ENCODE measurements at places on chromosomes 13 and 19.

GRCh38 chr19:28701491-28701890 is 511.5 kb downstream of the UQCRFS1 start:
- no peak for DNase-seq

GRCh38 chr13:75841905-75842304 is 205.8 kb downstream of the LMO7 start:
- no peak for DNase-seq

GRCh38 chr13:30907121-30907861 is 1.2 kb downstream of the MEDAG start:
- no peak for DNase-seq

- DNase-seq = no peak
Observed at GRCh38 chr19:42114412-42114811, 17.8 kb downstream of the POU2F2 start.

GRCh38 chr19:41698746-41699230 is 9.6 kb upstream of the CEACAM5 start:
- DNase-seq = no peak

DNA sequence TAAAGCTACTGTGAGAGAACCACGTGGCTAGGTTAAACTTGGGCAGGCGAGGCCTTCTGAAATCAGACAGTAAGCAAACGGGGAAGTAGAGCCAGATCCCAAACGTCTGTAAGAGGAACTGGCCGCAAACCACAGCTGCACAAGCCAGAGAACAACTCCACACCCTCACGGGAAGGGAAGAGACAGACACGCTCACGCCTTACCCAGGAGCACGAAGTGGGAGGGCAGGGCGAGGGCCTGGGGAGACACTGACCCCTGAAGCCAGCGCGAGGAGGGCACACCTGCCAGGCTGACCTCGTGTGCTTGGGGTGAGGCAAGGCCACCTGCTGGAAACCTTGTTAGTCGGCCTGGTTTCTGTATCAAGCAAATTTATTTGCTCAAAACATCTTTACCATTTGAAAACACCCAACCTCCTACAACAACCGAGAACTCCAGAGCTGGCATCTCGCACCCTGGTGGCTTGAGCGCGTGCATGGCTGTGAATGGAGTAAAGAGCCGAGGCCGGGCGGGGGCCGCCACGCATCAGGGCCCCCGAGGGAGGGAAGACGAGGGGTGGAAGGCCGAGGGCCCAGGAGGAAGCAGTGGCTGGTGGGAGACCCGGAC is 7.3 kb downstream of the POLR2E start:
- DNase-seq = no peak

DNA sequence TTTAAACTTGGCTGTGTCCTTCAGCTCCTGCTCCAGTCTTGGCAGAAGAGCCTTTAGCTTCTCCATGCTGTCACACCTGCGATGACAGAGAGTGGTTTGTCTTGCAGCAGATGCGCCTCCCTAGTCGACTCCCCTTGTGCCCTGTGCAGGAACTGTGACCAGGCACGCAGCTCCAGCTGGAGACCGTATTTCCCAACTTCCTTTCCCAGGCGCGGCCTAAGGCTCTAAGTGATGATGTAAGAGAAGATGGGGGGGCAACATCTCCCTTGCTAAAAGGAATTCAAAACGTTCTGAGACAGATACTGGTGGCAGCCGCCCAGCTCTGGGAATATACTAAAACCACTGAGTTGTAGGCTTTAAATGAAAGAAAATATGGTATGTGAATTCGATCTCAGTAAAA is 16.3 kb downstream of the DCUN1D2 start:
- DNase-seq = no peak

DNA sequence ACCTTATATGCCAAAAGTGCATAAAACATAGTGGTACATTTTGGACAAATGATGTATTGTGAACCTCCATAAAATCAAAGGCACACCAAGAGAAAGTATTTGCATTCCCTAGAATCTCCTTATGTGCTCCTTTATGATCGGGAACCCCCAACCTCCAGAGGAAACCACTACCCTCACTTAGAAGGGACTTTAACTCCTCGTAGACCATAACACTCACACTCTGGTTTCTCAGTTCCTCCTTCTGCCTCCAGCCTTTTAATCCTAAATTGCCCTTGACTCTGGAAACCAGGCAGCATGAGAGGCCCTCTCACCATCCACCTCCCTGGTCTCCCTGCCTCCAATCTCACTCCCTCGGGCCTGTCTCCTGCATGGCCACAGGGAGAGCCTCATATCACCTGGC is 9.8 kb upstream of the KCNN4 start:
- no peak for DNase-seq

GRCh38 chr13:40813667-40814454 is 24.4 kb downstream of the SLC25A15 start:
- no peak for DNase-seq

DNA sequence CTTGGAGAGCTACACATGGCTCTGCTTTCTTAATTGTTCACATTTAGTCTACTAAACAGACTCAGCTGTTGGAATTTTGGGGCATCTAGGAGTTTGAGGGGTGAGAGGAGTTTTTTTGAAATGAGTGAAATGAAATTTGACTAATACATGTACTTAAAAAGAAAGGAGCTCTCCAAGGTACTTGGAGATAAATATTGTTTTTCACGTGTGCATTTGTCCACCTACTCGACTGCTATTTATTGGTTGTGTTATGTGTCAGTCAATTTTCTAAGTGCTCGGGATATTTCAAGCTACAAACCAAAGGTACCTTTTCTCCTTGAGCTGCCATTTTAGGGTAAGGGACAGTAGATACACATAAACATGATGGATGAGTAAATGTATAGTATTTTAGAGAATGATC is 697.0 kb downstream of the LIG4 start:
- DNase-seq = no peak

- no peak for DNase-seq
Observed at GRCh38 chr13:42836930-42837690, 55.7 kb downstream of the FAM216B start.

- no peak for DNase-seq
Observed at GRCh38 chr13:51802631-51803418, 1.1 kb downstream of the DHRS12 start.

- no peak for DNase-seq
Observed at GRCh38 chr19:3982701-3983541, 2.3 kb downstream of the EEF2 start.

DNA sequence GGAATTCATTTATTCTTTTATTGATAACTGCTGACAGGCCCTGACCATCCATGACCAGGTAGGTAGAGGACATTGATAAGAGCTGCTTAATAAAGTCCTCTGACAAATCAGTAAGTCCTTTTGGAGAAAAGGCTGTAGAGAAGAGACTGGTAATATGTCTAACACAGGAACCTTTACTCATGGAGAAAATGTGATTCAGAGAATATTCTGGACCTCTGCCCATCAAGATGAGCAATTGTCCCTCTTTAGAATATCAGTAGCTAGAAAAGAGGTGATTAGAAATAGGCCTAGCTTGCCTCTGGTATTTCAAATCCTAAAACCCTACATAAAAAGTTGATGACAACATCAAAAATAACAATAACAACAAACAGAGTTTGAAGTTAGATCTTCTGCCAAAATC is 642.3 kb downstream of the TBC1D4 start:
- DNase-seq = no peak

- DNase-seq = no peak
Observed at GRCh38 chr13:19861762-19862161, 1.7 kb downstream of the ZMYM5 start.

DNA sequence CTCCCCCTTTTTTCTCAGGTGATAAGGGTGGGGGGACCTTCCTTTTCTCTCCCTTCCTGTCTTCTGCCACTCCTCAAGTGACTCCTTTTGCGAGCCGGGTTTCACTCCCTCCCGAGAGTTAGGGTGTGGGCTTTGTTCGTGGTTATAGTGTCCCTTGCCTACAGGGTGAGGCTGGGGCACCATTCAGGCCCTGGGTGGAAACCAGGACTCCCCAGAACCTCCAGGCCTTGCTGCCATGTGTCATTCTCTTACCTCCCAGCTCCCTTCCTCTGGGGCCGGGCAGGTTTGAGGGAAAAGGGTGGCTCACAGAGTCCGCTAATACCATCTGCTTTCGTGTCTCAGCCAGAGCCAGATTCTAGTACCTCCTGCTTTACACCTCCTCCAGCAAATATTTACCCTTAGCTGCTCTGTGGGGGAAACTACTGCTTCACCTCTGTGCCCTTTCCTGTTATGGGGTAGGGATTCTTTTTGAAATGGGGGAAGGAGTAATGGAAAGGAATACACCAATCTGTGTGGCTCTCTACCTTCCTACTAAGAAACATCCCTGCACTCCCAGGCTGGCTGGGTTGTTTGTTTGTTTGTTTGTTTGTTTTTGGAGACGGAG is 2.8 kb downstream of the ACTN4 start:
- no peak for DNase-seq

DNA sequence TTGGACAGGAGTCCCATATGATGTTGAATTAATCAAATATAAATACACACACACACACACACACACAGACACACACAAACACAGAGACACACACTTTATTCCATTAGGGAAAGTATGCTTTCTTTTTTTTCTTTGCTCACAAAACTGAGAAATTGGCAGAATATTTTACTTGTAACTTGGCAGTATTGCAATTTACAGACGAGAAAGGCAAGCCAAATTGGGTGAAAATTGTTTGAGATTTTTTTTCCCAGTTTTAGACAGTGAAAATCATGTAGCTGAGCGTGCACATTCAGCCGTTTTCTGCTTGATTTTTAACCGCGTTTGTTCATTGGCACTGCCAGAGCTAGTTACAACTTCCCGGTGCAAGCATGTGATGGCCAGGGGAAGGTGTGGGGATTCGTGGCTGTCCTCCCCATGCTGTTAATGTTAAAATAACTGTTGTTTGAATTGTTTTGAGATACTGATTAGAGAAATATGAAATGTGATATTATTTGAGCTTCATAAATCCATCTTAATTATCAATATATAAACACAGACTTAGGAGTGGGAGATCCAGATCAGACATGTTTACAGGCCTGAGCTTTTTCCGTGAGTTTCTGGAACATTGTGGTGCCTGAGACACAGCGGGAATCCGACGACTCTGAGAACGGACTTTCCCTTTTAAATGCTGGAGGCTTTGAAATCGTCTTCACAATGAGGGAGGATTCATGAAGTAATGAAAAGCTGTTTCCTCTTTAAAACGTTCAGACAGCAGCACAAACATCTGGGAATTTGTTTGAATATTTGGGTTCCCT is 125.5 kb downstream of the KCNRG start:
- no peak for DNase-seq

GRCh38 chr19:53432088-53432661 is 391 bp downstream of the ZNF761 start:
- no peak for DNase-seq

GRCh38 chr13:30362869-30363268 is 55.5 kb upstream of the KATNAL1 start:
- DNase-seq = no peak

DNA sequence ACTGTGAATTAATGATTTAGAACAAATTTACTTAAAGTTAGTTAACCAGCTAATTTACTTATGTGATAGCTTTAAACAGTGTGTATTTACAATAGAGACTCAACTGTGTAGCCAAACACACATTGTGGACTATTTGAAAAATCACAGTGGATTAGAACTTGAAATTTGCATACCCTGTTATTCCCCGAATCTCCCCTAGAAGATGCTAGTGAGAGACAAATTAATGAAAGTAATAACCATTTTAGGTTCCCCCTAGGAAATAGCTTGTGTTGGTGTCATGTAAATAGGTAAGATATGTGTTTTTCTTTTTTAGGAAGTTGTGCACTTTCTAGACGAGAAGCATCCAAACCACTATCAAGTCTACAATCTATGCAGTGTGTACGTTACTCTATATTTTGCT is 98.5 kb downstream of the C1QTNF9 start:
- DNase-seq = no peak

DNA sequence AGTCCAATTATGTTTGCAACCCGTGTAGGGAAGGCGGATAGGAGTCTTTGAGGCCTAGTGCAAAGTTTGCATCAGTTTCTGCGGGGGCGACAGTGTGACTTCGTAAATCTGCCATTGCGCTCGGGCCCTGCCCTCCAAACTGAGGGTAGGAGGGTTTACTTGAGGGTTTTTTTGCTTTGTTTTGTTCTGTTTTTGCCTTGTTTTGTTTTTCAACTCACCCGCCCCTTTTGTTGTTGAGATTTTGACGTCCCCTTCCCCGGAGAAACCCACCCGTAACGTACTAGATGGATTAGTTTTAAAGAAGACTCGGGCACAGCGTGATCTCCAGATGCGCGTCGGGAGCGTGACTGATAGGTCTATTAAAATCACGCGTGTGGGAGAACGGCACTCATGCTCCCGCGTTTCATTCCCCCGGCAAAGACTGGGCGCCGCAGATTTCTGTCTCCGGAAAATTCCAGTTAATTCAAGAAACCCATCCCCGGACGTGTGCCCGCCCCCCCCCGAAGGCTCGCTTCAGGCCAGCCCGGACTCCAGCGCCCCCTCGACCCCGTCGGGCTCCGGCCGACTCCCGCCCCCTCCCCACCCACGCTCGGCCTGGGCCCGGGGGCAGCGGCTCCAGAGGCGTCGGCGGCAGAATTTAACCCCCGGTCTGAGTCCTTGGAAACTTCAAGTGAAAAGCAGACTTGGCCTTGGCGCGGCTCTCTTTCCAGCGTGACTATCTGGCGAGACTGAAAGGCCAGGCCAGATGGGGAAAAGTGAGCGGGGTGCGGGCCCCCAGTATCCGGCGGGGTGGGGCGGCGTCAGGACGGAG is 5.0 kb downstream of the SOX1 start:
- no peak for DNase-seq

- no peak for DNase-seq
Observed at GRCh38 chr13:80737513-80737912, 396.6 kb upstream of the SPRY2 start.

DNA sequence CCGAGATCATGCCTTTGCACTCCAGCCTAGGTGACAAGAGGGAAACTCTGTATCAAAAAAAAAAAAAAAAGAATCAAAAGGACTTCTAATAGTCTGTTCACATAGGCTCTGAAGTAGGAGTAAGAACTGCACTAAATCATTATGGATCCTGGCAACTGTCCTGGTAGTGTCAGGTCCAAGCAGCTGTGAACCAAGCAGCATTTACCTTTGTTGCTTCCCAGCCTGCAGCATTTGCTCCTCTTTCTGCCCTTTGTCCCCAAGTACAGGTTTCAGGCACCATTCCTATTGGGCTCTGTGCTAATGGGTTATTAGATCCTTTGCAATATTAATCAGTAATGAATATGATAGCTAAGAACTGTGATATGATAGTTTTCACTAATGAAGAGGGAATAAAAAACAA is 77.4 kb upstream of the NBEA start:
- no peak for DNase-seq

DNA sequence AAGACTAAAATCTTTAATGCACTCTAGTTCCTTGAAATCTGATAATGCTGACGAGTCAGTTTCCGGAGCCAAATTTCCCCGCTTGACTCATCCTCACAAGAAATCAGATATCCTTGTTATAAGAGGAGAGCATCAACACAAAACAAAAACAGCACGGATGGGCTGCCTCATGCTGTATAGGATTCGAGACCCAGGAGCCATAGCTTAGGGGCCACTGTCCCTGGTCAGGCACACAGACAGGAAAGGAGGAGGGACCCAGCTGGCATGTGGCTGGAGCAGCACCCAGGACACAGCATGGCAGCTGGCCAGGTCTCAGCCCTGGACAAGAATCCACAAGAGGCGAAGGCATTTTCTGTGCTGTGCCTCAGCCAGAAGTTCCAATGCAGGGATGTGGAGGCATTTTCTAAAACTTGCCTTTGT is 110.2 kb upstream of the SPATA13 start:
- no peak for DNase-seq

GRCh38 chr13:41154042-41154441 is 21.4 kb upstream of the KBTBD6 start:
- DNase-seq = no peak

Data from stimulated activated CD4-positive, alpha-beta T cell treated with anti-CD3 and anti-CD28 coated beads, Interleukin-15, amount 100 ng/mL, for 1 hour (primary cell).